ENCODE measurements at places on chromosomes 5 and 9.

- no peak for DNase-seq
These were observed 164.7 kb upstream of the TRPM3 start for GRCh38 chr9:71286146-71286545.

- DNase-seq: no peak
These were observed 29.4 kb downstream of the SMAD5 start for GRCh38 chr5:136162008-136162407.

GRCh38 chr9:114694719-114695269 lies 12.8 kb upstream of the TEX48 start:
- no peak for DNase-seq

GRCh38 chr5:141504216-141504615 lies 15.3 kb downstream of the PCDHGC5 start:
- DNase-seq: no peak

GRCh38 chr5:1161108-1161832 lies 40.1 kb upstream of the SLC6A19 start:
- DNase-seq: no peak

DNA sequence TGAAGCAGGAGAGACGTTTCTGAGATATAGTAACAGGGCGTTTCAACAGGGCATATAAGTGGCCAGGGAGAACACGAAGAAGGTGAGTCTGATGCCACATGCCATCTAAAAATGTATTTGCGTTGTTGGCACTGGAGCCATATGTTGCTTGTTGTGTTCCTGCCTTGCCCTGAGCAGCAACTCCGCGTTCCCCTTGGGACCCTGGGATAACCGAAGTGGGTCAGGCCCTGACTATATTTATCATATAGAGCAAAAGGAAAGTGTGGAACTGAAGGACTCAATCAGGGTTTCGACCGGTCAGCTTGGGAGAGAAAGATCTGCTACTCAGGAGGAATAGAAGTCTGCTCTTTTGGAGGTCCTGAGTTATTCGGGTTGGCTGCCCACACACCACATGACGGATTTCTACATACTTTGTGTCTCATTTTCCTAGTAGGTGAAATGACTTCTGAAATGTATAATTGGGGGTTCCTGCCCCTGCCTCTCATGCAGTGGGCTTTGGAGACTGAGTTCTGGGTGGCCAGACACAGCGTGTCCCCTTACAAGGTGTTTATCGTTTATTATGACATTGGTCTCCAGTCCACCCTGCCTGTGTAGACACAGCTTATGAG lies 3.0 kb downstream of the STC2 start:
- no peak for DNase-seq

DNA sequence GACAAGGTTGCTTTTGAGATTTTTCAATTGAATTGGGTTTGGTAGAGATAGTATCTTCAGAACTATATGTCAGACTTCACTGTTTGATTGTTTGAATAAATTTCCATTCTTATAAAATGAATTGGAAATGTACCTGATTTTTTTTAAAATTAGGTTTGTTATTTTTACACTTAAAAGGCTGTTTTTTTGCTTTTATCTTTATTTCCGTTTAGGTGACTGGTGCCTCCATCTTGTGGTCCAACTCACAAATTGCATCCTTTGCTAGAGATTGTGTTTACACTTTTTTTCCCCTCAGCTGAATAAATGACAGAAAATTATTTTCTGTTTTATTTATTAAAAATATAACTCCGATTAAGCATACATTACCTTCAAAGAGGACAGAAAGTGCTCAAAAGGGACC lies 15.6 kb downstream of the NDUFAF2 start:
- DNase-seq: no peak

GRCh38 chr5:115963566-115963965 lies 1.3 kb downstream of the LVRN start:
- no peak for DNase-seq

- no peak for DNase-seq
These were observed 103.7 kb downstream of the ARL15 start for GRCh38 chr5:54206580-54207229.

DNA sequence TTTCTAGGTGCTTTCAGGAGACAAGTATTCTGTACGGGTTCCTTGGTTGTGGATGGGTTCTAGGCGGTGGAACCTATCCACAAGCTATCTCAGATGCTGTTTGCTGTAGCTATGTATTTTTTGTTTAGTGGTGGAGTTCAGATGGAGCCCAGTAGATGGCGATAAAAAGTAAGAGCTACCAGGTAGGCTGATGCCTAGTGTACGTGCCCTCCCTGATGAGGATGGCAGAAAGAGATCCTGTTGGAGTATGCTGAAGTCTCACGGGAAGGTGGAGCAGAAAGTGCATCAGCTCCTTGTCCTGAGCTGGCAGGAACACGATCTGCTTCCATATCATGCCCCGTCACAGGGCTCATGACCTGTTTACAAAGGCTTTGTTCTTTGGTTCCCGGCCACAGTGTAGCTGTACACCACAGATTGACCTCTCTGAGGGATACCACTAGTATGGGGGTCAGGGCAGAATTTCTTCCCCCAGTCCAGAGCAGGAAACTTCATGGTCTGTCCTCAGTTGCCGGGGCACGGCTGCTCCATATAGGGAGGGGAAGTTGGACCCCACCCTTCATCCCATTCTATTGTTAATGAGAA lies 12.6 kb upstream of the UGT3A2 start:
- DNase-seq: no peak

GRCh38 chr9:125440411-125440810 lies 178.8 kb downstream of the GAPVD1 start:
- no peak for DNase-seq

DNA sequence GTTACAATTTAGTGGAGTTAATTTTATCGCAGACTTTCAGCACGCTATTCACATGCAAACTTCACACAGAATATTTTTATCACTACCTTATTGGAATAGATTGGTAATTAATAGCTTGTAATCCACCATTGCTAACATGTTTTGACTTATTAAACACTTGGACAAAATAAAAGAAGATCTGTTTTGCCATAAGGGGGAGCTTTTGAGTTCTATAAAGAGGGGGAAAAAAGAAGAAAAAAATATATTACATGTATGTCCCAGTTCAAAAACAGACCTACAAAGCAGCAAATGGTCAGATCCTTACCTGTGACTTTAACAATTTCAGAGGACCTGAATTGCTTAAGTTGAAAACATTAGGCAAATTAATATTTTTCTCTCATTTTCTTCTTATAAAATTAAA lies 1.2 kb upstream of the PAPPA start:
- DNase-seq: no peak

GRCh38 chr9:93280661-93281259 lies 96.8 kb downstream of the WNK2 start:
- DNase-seq: no peak

DNA sequence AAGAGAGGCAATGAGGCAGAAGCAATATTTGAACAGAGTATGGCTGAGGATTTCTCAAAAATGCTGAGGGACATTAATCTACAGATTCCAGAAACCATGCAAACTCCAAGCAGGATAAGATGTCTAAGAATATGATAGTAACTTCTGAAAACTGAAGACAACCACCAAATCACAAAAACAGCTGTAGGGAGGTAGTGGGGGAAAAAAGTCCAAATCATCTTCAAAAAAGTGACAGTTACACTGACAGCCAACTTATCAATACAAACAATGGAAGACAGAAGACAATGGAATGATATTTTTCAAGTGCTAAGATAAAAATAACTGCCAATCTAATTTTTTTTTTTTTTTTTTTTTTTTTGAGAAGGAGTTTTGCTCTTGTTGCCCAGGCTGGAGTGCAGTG lies 30.5 kb downstream of the CMYA5 start:
- DNase-seq: no peak

GRCh38 chr9:95516734-95517558 lies at the start of gene PTCH1:
Gene PTCH1, minus strand, starts transcription at chr9:95516971.
- peak; percentile 53 for DNase-seq

DNA sequence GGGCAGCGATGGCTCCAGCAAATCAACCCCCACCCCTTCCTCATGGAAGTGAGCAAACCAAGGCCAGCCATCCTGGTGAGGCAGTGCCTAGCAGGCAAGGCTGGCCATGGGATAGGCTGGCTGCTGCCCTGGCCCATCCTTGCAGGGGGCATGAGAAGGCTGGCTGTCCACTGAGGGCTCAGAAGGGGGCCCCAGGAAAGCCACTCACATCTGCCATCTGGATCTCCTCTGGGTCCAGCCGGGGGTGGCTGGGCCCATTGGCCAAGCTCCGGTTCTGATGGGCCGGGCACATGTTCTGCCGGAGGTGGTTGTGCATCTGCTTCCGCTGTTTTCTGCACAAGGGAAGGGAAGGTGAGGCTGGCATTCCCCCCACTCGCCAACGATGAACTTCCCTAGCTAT lies 57.1 kb downstream of the PSD2 start:
- DNase-seq: no peak

DNA sequence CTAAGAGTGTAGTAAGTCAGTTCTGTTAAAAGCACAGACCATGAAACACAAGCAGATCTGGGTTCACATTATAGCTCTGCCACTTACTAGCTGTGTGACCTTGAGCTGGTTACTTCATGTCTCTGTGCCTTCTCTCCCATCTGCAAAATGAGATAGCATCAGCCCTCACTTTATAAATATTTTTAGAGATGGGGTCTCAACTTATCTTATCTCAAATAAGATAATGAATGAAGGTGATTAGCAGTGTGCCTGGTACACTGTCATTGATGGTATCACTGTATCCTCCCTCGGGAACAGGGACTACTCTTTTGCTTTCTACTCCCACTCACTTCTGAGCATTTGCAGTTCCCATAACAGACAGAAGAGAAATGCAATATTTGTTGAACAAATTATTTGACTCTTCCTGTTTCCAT lies 52.4 kb downstream of the GALNT10 start:
- no peak for DNase-seq

- no peak for DNase-seq
These were observed 24.7 kb downstream of the TPPP start for GRCh38 chr5:668283-668995.

GRCh38 chr9:126698756-126699155 lies 85.0 kb downstream of the LMX1B start:
- no peak for DNase-seq

DNA sequence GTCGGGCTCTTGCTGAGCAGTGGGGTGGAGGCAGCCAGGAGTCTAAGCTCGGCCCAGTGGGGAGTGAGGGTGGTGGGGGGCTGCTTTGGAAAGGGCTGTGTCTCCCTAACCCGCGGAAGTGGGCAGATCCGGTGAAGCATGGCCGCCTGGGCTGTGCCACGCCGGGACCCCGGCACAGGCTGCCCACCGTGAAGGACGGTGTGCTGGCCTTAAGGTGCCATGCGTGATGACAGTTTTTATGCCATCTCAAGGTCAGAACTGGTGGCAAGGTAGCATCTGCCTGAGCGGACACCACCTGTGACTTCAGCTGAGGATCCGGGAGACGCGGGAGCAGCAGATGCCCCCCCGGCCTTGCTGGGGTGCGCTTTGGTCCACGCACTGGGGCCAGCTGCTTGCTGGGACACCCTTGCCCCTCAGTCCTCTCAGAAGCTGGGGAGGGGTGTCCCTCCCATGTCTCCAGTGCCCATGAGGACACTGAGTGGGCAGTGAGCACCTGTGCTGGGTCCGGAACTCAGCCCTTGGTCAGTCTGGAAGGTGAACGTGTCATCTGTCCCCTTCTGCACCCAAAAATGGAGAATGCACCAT lies 53.9 kb downstream of the AHRR start:
- no peak for DNase-seq

DNA sequence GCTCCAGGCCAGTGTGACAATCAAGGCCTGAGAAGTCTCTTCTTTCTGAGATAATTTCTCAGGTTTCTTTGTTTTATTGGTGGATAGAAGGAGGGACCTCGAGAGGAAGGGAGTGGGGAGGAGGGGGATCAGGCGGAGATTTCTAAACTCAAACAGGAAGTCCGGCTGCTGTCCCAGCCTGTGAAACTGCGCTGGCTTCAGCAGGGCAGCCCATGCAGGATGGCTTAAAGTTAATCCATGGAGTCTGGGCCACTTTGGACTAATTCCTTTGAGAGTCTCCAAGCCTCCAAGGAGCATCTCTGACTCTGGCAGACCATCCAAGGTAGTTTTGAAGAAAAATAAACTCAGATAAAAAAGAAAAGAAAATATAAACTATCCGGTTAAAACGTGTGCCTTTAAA lies 378.5 kb downstream of the MLLT3 start:
- DNase-seq: no peak

- DNase-seq: no peak
These were observed 126.9 kb downstream of the KCNIP1 start for GRCh38 chr5:170630711-170631141.

- no peak for DNase-seq
These were observed 388.2 kb downstream of the YTHDC2 start for GRCh38 chr5:113901718-113902117.

DNA sequence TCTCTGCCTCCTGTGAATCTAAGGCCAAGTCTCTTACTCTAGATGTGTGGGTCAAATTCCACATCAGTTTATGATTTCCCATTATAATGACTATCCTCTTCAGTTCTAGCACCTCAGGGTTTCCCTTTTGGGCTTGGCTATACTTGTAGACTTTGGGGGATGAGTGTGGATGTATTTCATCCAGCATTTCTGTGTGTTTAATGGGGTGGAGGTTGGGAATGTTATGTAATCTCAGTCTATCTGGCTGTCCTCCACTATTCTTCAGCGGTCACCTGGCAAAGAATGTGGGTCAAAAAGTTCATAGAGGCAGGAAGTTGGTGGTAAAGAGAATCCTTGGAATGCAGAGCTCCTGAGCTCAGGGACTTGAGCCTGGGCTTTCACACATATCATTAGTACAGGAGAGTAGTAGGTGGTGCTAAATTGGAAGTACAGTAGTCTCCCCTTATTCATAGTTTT lies 64.9 kb downstream of the CFAP95 start:
- DNase-seq: no peak

DNA sequence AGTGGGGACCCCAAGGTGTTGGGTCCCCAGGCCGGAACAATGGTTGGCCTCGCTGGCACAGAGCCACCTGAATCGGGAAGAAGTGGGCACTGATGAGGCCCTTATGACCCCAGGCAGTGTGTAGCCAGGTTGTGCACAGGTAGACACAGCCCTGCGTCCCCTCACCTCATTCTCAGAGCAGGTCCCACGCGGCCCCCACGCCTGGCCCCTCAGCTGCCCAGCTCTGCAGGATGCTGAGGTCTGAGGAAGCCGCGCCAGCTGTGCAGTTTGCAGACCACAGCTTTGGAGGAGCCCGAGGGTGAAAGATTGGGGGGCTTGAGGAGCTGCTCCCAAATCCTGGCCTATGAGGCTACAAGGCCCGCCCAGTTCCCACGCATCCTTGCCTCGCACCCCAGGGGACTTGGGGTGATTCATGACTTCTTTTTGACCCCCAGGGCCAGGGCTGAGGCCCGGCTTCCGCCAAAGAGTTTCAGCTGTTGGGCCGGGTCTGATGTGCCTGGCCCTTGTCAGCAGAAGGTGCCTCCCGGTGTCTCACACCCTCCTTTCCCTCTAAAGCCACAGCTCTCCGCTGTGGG lies 87.8 kb upstream of the PHYKPL start:
- no peak for DNase-seq

DNA sequence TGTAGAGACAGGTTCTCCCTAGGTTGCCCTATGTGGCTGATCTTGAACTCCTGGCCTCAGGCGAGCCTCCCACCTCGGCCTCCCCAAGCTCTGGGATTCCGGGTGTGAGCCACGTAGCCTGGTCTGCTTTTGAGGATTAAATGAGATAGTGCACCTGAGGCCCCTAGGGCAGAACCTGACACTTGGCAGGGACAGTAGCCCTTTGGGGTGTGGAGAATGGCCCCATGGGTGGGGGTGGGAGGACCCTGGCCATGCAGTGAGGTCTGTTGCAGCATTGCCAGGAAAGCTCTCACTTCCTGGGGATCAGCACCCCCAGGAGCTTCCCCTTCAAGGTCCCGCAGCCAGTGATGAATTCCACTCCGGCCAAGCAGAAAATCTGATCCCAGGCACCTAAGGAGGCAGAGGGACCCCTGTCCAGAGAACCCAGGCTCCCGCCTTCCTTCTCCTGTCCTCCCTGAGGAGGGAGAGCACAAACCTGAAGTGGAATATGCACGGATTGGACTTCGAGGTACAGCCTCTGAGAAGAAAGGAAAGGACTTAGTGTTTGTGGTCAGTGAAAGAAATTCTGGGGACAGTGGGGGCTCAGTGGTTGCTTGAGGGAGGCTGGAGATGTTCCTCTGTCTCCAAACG lies 73.9 kb upstream of the UNC5A start:
- no peak for DNase-seq

Data from stimulated activated CD4-positive, alpha-beta T cell treated with anti-CD3 and anti-CD28 coated beads, Interleukin-2, amount 100 ng/mL, for 24 hours (primary cell).